Activated T-cell treated with anti-CD3 and anti-CD28 coated beads for 4 hours (primary cell): ENCODE measurements at places on chromosomes 2 and 18.

- DNase-seq = no peak
These were observed 107.2 kb upstream of the ETAA1 start for GRCh38 chr2:67289921-67290371.

DNA sequence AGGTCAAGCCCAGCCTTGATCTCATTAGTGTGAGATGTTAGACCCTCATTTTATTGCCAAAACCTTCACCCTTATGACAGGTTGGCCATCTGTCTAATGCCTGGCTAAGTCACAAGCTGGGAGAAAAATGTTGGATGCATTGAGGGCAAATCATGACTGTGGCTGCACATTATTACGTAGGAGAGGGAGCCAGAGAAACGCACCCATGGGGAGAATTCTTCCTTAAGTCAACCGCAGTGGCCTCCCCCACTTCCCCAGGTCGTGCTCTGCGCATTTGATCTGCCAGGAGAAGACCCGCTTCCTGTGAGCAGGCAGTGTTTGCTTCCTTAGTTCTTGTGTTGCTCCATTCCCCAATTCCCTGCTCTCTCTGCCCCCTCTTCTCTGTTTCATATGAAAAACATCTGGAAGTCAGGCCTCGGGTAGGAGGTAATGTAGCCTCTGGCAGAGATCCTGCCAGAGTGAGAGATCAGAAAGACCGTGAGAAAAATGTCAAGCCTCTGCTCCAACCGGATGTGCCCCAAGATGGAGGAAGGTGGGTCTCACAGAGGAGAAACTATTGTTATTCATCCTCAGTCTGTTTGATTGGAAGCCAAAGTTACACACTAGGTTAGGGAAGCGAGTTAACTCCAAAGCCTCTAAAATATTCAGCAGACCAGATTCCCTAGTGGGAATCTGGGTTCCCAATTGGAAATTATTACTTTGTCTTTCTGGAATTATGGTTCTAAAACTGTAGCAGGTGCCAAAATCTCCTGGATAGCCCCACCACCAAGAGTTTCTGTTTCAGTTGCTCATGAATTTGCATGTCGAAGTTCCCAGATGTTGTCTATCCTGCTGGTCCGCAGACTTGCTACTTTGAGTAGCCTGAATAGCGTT lies 144.3 kb upstream of the PELI1 start:
- DNase-seq = no peak

DNA sequence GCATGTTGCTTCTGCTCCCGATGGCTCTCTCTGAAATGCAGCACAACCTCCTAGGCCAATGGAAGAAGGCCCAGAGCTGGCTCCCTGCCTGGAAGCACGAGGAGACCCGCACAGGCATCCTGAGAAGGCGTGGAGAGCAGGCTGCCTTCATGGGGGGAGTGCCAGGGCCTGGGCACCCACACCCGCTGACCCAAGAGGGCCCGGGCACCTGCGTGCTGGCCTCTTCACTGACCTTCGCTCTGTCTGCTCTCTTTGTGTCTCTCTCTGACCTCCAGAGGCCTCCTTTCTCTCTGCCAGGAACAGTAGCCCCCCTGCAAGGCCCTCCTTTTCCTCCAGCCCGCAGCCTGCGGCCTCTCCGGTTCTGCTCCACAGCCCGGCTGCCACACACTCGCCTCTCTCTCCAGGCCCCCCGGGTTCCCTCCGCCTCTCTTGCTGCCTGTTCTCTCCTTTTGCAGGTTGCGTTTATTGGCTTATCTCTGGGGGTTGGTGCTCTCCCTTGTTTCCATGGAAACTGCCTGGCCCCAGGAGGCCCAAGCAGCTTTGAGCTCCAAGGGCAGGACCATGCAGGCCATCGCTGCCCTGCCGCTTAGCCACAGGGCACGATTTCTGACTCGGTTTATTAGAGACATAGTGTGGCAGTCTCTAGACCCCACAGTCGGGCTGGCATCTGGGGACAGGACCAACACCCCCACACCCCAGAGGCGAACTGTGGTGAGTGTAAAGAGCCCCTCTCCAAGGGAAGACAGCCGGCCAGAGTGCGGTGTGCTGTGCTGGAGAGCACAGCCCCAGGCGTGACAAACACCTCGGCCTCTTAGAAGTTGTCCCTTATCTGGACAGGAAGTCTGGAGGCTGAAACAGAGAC lies 1.7 kb downstream of the MZT2B start:
- no peak for DNase-seq

DNA sequence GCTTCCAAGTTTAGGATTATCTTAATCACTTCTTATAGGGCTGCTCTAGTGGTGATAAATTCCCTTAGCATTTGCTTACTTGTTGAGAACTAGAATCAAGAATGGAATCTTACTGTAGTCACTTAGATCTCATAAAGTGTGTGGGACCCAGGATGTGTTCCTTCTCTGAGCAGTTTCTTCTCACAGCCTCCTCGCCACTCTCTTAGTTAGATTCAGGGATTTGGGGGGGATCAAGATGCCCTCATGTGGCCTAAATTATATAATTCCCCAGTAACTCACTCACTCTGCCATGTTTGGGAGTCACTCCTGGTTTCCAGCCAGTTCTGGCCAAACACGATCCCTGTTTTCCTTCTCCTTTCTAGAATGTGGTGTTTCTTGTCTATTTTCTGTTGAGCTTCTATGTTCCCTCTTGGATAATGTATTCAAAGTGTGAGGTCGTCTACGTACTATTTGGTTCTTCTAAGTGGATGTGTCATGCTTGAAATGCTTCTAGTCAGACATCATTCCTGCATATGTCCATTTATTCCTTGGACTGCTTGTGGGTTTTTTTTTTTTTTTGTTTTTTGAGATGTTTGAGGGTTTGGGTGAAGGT lies 414.9 kb upstream of the SYT4 start:
- no peak for DNase-seq

DNA sequence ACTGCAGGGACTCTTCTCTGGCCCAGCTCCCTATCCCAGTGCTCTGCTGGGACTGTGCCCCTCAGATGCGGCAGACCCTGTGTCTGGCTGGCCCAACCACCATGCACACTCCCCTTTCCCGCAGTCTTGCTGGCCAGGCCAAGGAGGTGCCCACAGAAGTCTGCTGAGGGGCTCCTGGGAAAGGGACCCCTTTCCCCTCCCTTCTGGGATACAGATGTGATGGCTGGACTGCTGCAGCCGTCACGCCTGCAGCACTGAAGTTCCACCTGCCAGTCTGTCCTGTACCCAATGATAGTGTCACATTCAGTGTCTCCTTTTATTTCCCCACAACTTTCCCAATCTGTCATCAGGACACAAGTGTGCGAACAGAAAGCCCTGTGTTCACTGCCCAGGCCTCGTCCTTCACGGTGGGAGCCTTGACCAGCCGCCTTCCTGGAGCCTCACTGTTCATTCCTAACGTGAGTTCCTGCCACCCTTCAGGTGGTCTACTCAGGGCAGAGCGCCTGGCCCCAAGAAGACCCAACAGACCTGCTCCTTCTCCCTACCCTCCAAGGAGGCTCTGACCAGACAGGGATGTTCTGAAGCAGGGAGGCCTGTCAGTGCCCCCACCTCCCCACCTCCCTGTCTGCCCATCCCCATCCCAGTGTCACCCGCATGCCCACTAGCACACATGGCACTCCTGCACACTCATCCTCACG lies 47.1 kb downstream of the ANKMY1 start:
- DNase-seq = no peak

DNA sequence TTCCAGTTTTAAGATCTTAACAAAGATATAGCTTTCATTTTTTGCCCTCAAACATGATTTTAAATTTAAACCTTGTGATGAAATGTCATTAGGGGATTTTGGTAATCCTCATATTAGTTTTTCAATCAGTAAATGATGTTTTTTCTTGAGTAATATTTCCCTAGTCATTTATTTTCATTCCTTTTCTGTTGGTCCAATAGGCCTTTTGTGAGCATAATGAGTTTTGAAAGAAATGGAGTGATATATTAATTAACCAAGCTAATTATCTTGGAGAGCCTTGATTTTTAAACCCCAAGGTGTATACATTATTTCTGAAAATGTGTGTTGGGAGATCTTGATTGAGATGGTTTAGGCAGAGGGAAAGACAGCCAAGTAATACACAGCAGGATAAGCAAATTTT lies 46.3 kb downstream of the DCC start:
- DNase-seq = no peak

GRCh38 chr2:230708204-230708603 lies 4.4 kb upstream of the CAB39 start:
- DNase-seq = no peak

DNA sequence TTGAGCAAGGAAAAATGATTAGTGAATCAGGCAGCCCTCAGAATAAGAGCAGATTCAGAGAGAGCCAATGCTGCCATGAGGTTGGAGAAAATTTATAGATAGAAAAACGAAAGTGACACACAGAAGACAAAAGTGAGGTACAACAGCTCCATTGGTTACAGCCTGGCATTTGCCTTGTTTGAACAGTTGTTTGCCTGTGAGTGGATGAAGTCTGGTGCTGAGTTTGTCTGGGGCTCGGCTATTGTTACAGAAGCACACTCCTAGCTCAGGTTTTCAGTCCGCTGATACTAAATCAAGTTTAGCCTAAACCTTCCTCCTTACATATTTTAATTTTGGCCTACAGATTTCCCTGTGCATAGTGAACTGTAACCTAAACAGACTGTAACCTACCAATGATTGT lies 387.8 kb upstream of the RAB12 start:
- no peak for DNase-seq

DNA sequence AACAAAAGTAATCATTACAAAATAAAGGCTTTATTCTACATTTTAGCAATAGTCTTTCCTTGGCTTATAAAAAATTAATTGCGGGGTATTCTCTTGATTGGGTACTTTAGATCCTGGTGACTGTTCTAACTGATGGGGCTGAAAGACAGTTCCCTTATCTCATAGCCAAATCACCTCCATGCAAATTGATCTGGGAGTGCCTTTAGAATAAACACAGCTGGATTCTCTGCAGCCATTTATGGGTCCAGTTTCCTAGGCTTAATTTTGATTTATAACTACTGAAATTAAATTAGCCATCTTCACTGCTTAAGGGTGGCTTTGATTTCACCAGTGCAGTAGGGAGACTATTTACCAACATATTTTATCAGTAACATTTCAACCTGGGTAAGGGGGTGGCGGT lies 337.1 kb downstream of the NRXN1 start:
- no peak for DNase-seq

DNA sequence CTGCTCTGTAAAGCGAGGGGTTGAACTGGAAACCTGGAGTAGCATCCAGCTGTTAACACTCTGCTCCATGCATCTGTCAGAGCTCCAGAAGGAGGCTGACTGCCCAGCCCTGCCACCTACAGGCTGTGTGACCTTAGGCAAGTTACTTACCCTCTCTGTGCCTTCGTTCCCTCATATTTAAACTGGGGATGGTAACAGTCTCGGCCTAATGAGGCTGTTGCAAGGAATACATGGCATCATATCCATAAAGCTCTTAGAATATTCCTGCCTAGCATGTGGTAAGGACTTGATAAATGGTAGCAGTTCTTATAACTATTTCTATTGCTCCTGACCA lies 80.6 kb downstream of the LRRFIP1 start:
- DNase-seq = no peak

DNA sequence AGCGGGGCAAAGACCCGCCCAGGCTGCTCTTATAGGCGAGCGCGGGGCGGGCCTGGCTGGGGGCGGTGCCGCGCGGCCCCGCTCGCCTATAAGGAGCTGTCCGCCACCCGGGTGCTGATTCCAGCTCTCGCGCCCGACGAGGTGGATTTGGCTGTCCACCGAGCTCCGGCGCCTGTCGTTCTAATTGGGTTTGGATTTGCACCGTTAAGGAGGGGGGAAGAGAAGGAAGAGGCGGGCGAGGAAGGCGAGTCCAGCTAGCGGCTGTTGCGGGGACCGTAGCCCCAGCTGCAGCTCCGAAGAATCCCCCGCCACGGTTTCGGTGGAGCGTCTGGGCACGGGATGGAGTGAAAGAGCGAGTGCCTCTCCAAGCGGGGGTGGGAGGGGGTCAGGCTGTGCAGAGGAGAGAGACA lies at the start of gene CNTNAP5:
CNTNAP5 (plus strand) TSS at position 117 of the 410 bp plus-strand sequence. CDS start 364 bp downstream, outside the sequence.
- DNase-seq = no peak

DNA sequence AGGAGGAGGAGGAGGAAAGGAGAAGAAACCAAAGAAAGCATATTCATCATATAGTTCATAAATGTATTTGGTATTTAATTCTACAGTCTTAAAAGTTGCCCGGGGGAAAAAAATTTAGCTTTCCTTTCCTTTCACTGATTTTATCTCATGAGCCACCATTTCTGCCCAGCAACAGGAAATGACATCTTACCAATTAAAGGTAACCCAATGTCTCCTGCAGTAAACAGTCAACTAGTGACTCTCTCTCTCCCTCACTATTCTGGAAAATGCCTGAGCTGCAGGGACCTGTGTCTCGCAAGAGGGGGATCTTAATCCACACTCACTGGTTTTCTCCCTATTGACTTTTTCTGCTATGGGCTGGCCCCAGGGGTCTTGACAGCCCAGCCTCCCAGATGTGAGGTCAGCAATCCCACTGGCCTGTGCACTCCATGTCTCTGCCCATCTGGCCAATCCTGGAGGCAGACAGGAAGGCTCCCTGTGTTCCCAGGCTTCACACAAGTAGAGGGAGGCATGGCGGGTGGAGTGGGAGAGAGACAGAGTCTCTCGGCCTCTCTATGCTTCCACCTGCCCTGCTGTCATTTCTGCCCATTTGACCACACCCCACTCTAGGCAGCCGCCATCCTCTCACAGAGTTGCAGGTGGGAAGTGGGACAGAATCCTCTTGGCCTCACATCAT lies 85.4 kb upstream of the CABLES1 start:
- DNase-seq = no peak

DNA sequence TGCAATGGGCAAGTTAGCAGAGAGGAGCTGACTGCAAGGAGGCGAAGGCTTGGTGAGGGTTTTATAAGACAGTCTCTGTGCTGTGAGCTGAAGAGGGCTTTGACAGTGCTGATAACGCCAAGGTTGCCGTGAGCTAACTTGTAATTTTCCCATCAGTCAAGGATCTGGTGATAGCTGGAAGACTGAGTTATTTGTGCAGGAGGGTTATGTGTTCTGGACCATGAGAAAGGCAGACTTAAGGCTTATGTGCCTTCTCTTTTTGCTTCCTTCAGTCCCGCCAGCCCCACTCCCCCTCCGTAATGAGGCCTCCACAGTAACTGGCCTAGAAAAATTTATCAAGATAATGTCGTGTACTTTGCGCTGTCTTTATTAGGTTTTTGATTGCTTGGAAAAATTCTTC lies 94.6 kb downstream of the RTP5 start:
- no peak for DNase-seq

DNA sequence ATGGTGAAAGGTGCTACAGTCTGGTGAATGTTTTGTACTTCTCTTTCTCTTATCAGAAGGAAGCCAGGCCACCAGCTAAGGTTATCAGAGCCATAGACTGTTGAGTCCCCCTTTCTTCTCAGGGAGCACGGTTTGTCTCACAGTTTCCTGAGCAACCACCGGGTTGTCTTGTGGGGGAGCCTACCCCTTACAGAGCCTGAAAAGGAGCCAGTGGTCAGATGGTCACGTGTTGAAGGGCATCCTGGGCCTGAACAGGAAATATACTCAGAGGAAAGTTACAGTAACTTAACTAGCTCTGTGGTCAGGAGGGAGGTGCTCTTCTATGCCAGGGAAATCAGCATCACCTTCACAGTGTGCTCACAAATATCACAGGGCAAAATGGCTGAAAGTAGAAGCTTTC lies 11.6 kb downstream of the CD28 start:
- no peak for DNase-seq
